Adrenal gland (tissue), 19 donors: ENCODE measurements at places on chromosomes 12 and 14. TPM values are rescaled to one million over a fixed set of nuclear protein-coding genes. Genes with fewer than 3 reads are reported as not detected.
A peak's percentile ranks its signal among the peaks of the same experiment; 100 is the strongest.

- no peak for DNase-seq
Measured at GRCh38 chr14:78758333-78758732, 588.2 kb downstream of the NRXN3 start.

- DNase-seq: peak; percentile 47
Measured at GRCh38 chr12:67430708-67431335, 161.7 kb downstream of the CAND1 start.

GRCh38 chr12:127267128-127267527 is 999.8 kb upstream of the TMEM132C start:
- no peak for DNase-seq

DNA sequence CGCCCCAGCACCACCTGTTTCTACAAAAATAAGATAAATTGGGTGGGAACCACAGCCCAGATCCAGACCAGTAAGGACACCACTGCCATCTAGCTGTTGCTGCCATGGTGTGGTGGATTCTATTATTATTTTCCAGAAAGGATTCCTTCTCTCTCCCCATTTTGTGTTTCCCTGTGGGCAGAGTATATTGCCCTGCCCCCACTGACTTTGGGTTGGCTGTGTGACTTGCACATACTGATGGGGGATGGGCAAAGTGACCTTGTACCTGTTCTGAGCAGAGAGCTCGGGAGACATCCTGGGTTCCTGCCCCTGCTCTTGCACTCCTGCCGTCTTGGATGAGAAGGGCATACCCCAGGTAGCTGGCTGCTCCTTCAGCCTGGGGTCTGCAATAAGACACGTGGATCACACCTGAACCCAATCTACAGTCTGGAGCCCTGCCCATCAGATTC is 24.3 kb downstream of the MOAP1 start:
- no peak for DNase-seq

DNA sequence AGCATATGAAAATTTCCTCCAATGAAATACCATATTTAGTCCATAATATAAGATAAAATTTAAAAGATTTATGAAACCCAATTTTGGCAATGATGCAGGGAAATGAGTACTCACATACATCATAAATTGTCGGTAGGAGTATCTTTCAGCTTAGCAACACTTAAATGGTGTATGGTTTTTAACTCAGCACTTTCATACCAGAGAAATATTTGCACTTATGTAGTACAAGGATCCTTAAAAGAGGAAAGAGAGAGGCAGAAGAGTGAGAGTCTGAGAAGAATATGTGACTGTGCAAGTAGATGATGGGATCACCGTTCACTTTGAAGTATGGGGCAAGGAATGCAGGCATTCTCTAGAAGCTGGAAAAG is 379.3 kb upstream of the DCN start:
- no peak for DNase-seq

DNA sequence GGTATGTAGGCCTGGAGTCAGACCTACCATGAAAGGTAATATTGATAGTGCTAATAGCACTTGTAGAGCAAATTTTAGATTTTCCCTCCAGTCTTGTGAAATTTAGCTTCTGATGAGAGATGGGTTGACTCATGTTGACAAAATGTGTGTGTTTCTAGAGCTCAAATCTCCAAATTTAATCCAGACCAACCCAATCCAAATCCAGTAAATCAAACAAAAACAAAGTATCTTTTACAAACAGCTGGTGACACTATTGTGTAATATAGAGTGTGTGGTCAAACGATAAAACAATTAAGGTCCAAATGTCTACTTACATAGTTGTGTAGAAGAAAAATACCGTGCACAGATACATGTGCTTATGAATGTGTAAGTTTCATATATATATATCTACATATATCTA is 63.4 kb upstream of the KITLG start:
- no peak for DNase-seq

DNA sequence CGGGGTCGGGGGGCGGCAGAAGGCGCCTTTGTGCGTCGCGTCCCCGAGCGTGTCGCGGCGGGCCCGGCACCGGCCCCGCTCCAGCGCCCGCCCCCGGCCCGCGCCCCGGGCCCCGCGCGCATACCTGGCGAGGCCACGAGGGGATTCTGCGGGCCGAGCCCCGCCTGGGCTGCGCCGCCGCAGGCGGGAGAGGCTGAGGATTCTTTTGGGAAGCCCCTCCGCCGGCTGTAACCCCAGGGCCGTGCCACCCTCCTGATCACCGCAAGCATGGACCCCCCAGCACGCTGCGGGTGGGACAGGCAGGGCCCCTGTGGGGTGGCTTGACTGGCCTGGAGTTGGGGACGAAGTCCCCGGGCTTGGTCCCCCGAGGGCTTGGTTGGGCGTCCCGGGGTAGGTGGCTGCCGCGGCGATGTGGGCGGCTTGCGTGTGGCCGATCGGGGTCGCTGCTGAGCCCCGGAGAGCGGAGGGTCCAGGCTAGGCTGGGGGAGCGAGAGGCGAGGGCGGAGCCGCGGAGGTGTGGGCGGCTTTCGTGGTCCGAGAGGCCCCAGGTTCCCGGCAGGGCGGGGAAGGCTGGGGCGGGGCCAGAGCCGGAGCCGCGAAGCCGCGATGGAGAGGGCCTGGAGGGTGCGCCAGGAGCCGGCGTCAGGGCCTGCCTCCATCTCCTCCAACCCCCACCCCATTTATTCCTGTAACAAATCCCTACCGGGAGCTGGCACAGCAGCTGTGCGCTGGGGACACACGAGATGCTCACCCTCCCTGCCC is 28.4 kb upstream of the GPR132 start:
- DNase-seq: no peak

DNA sequence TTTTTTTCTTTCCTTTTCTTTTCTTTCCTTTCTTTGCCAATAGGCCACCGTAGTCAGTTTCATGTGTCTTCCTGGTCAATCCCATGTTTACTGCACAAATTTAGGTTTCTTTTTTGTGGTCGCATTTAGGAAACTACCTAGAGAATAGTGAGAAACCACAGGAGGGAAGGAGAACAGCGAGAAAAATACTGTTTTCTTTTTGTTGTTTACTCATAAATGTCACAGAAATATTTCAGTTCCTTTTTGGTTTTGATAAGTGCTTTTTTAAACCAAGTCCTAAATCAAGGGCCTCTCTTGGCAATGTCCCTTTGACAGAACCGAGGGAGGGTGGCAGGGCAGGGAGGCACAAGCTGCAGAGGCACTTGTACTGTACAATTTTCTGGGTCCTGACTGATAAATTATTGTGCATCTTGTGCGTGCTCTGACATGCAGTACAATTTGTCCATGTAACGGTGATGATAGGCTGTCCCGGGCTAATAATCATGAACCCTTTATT is 326.1 kb downstream of the CACNA1C start:
- no peak for DNase-seq

- peak; percentile 31 for DNase-seq
Measured at GRCh38 chr12:94725375-94726168, 75.2 kb upstream of the TMCC3 start.

DNA sequence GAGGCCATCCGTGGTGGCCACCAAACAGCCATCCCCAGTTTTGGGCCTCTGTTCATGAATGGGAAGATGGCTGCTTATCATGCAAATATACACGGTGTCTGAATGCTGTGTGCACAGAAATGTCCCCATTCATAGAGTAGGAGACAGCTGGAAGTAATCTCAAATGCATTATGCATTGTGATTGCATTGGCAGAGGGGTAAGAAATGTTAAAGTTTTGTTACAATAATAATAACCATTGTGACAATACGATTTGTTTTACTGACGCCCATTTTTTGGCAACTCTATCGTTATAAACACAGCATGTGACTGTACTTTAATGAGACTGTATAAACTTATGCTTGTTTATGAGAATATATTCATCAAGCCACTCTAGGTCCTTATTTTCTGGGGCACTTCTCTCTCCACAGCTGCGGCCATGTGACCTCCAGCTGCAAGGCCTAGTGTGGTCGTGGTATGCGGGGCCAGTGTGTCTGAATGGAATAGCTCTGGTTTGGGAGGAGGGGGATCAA is 474.3 kb downstream of the VRK1 start:
- no peak for DNase-seq

GRCh38 chr14:37591311-37591940 is 3.6 kb downstream of the FOXA1 start:
- no peak for DNase-seq

GRCh38 chr12:724194-724855 is 28.1 kb upstream of the WNK1 start:
- DNase-seq: no peak

DNA sequence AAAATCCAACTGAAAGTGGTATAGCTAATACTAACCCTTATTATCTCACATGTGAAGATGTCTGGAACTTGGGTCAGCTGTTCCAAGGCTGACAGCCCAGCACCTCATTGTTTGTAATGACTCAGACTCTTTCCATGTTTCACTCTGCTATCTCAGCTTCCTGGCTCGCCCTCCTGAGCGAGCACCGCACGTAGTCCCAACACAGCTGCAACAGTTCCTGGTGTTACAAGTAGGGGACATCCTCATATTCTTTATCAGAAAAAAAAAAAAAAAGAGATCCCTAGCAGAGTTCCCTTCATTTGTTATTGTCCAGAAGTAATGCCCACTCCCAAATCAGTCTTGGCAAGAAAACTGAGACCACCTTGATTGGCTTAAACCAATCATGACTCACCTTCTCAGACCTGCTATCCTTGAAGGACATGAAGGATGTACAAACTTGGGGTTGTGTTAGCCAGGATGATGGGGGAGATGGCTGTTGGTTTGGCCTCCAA is 92.5 kb downstream of the ADCK1 start:
- DNase-seq: no peak

DNA sequence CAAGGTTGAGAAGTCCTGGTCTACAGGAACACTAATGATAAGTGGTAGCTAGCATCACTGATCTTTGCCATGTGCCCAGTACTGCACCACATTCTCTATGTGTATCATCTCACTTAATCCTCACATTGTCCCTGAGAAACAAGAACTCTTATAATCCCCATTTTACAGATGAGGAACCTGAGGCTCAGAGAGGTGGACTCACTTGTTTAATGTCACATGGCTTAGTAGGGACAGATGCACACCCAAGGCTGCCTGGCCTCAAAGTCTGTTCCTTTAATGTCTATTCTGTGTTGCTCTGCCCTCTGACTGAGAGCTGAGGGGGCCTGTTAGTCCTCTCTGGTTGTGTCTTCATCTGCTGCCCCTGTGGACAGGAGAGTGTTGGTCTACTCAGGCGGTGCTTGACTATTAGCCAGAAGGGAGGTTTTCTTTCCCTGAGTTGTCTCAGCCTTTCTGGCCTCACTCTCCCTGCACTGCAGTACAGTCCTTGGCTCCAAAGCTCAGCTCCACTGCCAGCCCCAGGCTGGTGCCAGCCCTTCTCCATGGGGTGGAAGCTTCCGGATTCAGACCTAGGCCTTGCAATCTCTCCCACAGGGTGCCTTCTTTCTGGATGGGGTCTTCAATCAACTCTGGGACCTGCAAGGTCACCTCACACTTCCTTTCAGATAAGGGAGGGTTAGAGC is 4.9 kb upstream of the DYNLL1 start:
- no peak for DNase-seq

GRCh38 chr12:28355161-28355560 is 164.9 kb downstream of the CCDC91 start:
- no peak for DNase-seq

DNA sequence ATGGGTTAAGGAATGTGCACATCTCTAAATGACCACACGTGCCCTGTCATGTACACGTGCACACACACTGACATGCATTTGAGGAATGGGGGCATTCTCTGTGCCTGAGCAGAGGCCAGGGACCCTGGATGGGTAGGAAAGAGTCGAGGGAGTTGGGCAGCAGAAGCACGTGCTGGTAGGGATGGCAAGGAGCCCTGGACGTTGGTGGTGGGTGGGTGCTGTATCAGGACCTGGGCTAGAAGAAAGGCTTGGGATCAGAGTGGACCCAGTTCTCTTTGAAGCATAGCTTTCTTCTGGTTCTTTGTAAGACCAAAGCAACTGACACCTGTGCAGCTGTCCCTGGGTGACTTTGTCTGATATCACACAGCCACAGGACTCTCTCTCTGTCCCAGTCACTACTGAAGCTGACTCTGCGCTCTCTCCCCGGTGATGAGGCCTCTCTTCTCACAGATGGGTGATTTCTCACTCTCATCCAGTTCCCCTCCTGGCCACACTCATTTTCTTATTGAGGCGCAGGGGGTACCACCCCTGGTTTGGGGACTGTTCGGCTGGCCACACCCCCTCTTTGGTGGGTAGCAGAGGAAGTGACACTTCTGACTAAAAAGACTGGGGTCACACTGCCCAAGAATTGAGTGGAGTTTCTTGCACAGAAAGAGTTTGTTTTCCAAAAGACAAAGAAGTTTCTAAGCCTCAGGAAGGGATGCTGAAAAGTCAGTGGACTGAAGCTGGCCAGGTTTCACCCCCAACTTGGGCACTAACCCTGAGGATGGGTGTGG is 171.7 kb upstream of the RTL1 start:
- no peak for DNase-seq

DNA sequence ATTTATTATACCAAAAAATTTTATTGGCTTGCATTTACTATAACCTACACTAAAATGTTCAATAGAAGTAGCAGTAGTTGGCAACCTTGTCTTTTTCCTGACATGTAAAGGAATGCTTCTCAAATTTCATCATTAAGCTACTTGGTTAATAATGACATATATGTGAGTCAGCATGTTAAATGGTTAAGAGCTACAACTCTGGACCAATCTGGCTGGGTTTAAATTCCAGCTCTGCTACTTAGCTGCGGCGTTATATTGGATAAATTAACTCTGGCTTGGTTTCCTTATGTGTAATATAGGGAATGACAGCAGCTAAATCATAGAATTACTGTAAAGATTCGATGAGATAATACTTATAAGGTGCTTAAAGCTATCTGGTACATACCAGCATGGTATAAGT is 53.7 kb upstream of the OTOGL start:
- DNase-seq: no peak

DNA sequence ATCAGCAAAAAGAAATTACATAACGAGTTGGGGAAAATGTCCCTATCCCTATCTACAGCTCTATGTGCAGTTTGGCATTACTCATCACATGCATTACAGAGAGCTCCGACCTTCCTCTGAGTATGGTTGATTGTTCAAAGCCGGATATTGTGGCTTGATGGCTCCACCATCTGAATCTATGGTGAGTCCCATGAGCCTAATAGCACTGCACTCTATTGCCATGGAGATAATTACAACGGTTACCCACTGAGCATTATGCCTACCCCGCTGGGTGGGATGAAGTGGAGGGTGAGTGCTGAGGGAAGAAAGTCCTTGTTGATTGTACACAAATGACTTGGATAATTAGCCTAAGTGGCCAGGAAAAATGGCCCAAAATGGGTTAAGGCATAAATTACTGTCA is 800.5 kb downstream of the NRXN3 start:
- DNase-seq: no peak

Gene OAS2
- 7.6 TPM for total RNA-seq

Gene TSPAN11
- 0.95 TPM for total RNA-seq

Gene SGPP1
- total RNA-seq: 47.8 TPM

Gene SERPINA6
- total RNA-seq: not detected

Gene RFLNA
- 0.88 TPM for total RNA-seq

Gene FSCB
- not detected for total RNA-seq

Gene GPR68
- 0.38 TPM for total RNA-seq

Gene POMT2
- total RNA-seq: 40.5 TPM

Gene CCDC196
- not detected for total RNA-seq

Gene OR4E2
- not detected for total RNA-seq

Gene DDN
- 0.43 TPM for total RNA-seq

Gene FAM181A
- not detected for total RNA-seq

Gene DHH
- total RNA-seq: 5.9 TPM

Gene SLC17A8
- not detected for total RNA-seq
